ENCODE measurements at places on chromosomes 11 and 22.

- DNase-seq = no peak
These were observed at the start of gene PHLDB1 for GRCh38 chr11:118607401-118608359. PHLDB1 (plus strand) TSS chr11:118607615; CDS start chr11:118613837, 6,222 bp downstream.

DNA sequence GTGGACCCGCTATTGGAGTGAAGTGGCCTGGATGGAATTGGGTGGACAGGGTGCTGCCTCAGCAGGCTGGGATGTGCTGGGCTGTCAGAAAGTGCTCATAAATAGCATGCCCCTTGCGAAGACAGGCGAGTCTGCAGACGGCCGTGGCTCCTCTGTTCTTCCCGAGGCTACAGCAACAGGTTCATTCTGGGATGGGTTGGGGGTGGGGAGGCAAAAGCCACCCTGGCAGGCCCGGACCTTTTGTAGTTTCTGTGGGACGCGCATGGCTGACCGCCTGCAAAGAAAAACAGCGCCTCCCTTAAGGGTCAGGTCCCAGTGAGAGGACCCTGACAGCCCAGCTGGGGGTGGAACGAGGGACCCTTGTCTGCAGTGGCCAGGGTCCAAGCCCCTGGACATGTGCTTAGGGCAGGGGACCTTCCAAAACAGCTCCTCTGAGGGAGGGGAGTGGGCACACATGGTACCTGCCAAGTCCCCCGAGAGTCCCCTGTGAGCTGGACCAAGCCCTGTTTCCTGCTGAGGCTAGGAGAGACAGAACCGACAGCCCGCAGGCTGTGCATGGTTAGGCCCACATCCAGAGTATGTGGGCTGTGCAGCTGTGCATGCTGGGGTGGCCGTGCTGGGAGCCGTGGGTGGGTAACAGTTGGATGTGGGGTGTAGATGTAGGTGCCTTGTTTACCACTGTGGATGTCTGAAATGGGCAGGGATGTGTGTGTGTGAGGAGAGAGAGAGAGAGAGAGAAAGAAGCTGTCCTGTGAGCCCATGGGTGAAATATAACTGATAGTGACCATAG, at the start of gene CRYBB3:
TSS of gene CRYBB3 (plus strand) at position 128 of the 790 bp plus-strand sequence. CDS start 1,539 bp downstream, outside the sequence.
- DNase-seq = no peak

- no peak for DNase-seq
These were observed 17.1 kb downstream of the USH1C start for GRCh38 chr11:17526931-17527627.

- DNase-seq = no peak
These were observed 70.4 kb downstream of the RRM1 start for GRCh38 chr11:4164884-4165590.

GRCh38 chr11:32963721-32964120, 52.0 kb upstream of the DEPDC7 start:
- DNase-seq = no peak

DNA sequence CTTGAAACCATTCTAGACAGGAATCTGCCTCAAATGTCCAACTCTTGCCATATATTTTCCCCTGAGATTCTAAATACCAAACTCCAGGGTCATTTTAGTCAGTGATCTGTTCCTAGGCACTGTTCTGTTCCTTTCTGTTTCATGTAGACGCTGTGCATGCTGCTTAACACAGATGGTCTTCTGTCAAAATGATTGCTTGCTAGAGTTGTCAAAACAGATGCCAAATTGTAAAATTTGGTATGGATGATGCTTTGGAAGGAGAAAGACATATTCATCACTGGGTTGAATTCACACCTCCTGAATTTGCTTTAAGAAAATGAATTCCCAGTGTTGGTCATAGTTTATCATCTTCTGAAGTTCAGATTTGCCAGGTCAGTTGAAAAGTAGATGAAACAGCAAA, 425.9 kb downstream of the ETS1 start:
- DNase-seq = no peak

GRCh38 chr11:35479731-35480130, 45.7 kb downstream of the PAMR1 start:
- no peak for DNase-seq

DNA sequence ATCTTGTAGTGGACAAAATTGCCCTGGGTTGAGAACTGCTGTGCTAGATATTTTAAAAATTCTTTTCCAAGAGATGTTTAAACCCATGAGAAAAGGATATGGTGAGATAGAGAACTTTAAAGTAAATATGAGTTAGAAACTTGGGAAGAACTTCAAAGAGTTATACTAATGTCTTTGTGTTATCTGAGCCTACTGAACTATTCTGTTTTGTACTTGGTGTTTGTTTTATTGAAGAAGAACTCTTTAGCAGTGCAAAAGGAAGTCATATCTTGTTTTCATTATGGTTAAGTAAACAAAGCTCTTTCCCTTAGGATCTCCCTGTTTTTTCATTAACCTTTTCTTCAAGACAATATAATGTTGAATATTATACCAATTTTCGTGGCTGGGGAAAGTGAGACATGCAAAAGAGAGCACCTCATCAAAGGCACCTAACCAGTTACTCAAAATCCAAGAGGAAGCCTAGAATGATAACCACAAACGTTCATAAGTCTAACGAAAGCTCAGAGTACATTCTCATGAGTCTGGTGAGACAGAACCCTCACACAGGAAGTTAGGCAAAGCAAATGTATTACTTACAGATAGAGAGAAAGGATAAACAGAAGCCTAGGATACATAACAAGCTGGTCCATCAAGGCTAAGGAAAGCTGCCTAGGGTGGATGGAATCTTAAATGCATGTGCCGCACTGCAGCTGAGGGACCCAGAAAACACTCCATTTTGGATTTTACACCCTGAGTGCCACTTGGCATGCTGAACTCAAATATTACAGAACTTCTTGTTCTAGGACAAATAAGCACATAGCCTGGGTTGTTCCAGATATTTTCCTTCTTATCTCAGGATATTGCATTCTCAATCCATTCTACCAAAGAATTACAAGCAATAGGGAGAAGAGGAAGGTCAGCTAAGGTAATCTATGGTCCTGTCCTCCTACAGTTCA, 112.5 kb upstream of the ANO3 start:
- DNase-seq = no peak

DNA sequence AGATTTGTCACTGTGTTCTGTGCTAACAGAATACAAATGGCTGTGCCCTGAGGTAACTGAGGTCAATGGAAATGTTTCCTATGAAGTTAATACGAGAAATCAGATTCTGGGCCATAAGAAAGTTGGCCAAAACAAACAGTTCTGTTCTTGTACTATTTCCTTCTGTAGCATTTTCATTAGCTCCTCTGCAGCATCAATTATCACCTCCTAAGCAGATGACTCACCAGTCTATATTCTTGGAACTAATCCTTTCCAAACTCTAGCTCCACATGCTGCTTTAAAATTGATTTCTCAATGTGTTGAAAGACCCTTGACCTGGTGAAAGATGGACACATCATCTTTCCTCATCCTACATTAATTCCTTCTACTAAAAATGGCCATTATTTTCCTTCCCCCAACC, 736.0 kb downstream of the NELL1 start:
- no peak for DNase-seq

DNA sequence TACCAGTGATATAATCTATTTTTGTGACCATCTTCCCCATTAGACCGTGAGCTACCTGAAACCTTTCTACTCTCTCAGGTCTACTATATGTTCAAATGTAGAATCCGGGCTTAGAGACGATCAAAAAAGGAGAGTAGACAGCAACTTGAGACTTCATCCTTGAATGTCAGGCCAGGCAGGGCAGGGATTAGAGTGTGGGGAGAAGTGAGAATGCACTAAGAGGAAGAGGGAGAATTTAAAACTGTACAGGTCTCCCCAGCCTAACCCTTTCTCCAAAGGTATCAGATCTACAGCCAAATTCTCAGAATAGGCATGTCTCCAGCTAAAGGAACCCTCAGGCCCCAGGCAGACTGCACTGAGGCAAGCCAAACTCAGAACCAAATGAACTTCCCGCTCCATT, 935 bp downstream of the LAMTOR1 start:
- DNase-seq = no peak

GRCh38 chr11:78420255-78420764, 2.7 kb upstream of the GAB2 start:
- DNase-seq = no peak

GRCh38 chr11:46485856-46486443, 94.4 kb upstream of the CHRM4 start:
- no peak for DNase-seq

- DNase-seq = peak; percentile 2
These were observed 30.7 kb downstream of the SCUBE2 start for GRCh38 chr11:9060700-9061111.

- no peak for DNase-seq
These were observed 7.9 kb downstream of the MRPL16 start for GRCh38 chr11:59802639-59803176.

DNA sequence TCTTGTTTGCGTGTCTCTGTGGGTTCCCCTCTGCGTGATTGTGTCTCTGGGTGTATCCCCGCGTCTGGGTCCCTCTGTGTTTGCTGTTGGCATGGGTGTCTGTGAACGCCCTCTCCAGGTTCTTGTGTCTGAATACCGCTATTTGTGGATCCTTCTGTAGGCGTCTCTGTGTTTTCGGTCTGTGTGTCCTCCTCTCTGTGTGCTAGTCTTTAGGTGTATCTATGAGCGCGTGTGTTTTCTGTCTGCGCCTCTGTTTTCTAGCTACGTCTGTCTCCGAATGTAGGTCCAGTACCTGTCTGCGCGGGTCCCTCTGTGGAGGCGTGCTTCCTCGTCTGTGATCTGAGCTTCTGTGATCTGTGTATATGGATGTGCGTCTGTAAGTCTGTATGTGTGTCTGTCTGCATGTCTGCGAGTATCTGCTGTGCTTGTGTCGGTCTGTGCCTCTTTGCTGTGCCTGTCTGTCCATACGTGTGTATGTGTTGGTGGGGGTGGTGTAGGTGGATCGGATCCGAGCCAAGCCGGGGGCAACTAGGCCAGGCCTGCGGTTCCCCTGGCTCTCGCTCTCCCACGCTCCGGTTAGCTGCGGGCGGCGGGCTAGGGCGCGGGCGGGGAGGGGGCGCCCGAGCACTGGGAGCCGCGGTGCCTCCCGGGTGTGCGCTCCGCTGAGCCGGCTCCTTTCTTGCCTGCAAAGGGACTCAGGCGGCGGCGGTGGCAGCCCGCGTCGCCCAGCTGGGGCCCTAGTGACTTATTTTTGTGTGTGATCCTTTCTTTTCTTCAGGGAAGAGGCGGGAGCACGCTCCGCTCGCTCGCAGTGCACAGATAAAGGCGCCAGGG, 105.3 kb upstream of the E2F8 start:
- no peak for DNase-seq

- no peak for DNase-seq
These were observed 86.4 kb downstream of the CDKN1C start for GRCh38 chr11:2798951-2799761.

- no peak for DNase-seq
These were observed 1336.4 kb downstream of the TBC1D22A start for GRCh38 chr22:48098921-48099245.

DNA sequence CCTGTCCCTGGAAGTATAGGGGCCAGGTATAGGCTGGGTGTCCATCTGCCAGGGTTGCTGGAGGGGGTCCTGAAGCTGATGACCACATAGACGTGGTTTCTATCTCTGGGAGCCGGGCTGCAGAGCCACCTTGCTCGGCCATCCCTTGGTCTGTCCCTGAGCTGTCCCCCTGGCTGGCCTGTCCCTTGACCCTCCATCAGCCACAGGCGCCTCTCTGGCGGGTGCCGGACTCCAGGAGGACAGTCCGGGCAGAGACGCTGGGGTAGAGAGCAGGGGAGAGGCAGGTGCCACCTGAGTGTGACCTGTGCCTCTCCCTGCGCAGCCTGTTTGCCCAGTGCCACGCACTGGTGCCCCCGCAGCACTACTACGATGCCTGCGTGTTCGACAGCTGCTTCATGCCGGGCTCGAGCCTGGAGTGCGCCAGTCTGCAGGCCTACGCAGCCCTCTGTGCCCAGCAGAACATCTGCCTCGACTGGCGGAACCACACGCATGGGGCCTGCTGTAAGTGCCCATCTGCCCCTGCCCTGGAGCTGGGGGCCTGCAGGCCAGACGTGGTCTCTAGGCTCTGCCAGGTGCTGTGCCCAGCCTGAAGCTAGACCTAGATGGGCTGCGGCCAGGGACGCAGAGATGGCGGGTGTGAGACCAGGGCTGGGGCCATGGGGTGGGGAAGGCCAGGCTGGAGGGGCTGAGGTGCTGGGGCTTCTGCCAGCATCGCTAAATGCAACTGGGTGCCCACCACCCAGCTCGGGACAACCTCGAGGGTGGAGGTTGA, 29.9 kb downstream of the MUC2 start:
- DNase-seq = no peak

DNA sequence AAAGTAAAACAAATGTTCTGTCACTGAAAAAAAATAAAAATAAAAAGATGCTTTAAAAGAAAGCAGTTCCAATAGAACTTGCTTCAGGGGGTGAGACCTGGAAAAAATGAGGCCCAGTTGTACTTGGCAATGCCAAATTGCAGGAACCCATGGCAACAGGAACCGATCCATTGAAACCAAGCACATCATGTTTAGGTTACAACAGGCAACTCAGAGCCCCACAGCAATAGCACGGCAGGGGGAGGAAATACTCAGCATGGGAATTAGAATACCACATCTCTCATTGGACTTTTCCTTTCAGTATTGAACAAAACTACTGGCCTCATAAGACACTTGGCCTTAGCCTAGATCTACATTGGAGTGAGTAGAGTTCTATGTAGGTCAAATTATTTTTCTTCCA, 84.3 kb downstream of the MSANTD4 start:
- DNase-seq = no peak

GRCh38 chr11:57700425-57700824, 11.6 kb downstream of the MED19 start:
- DNase-seq = no peak

DNA sequence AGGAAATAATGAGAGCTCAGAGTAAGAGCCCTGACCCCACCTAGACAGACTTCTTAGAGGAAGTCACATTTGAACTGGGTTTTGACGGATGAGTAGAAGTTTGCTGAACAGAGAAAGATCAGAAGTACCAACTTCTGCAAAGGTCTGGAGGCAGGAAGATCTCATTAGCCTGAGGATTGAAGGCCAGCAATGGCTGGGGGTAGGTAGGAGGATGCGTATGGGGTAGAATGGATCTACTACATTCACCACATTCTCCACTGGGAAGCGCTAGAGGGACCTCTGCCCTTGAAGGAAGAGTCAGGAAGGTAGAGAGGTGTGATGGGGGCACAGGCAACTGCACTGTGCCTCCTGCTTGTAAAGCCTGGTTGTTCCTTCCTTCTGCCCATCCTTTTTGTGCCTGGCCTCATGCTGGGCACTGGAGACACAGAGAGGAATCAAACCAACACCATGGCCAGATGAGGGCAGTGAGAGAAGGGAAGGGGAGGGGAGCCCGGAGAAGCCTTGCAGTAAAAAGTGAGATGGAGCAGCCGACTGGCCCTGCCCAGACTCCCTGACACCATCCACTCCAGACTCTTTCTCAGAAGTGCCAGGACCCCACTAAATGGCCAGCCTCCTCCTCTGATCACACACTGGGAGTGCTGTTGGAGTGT, 4.9 kb downstream of the TPBGL start:
- no peak for DNase-seq

- no peak for DNase-seq
These were observed 15.9 kb downstream of the INCENP start for GRCh38 chr11:62139526-62140303.

DNA sequence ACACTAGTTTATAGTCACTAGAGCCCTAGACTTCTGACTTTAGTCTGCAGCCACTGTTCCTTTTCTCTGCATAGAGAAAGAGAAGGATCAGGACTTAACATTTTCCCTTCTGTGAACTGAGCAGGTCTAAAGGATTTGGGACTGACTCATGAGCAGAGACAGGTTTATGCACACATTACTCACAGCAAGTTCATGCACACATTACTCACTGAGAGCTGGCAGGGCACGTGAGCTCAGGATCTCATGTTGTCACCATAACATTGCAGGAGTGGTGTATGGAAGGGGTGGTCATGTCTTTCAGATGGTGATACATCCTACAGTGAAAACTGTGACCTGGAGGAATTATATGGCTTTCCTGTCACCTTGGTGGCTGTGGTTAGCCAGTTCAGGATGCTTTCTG, 56.4 kb downstream of the CEP164 start:
- DNase-seq = no peak
